ENCODE measurements at places on chromosomes 12 and 14.

- no peak for DNase-seq
Observed at GRCh38 chr14:71328183-71328582, 420.9 kb downstream of the PCNX1 start.

GRCh38 chr12:64058541-64059265 lies 163.4 kb downstream of the KICS2 start:
- no peak for DNase-seq

- DNase-seq = no peak
Observed at GRCh38 chr12:5087831-5088554, 44.3 kb downstream of the KCNA5 start.

GRCh38 chr14:50647282-50647681 lies 20.8 kb downstream of the SAV1 start:
- no peak for DNase-seq

DNA sequence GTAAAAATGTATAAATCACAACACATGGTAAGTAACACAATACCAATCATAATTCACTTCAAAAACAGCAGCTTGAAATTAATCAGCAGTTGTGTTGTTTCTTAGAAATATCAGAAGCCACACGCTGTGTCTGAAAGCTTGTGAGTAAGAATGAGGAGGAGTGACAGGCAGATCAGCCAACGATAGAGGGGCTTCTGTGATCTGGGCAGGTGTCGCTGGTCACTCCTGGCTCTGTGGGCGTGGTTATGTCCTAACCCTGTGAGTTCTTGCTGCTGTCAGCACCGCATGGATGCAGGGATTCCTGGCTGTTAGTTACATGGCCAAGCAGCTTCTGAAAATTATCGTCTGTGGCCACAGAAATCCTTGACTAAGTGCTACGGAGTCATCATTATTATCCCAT lies 123.4 kb downstream of the SLC25A47 start:
- DNase-seq = no peak

GRCh38 chr12:67519484-67520433 lies 128.8 kb upstream of the DYRK2 start:
- DNase-seq = no peak

DNA sequence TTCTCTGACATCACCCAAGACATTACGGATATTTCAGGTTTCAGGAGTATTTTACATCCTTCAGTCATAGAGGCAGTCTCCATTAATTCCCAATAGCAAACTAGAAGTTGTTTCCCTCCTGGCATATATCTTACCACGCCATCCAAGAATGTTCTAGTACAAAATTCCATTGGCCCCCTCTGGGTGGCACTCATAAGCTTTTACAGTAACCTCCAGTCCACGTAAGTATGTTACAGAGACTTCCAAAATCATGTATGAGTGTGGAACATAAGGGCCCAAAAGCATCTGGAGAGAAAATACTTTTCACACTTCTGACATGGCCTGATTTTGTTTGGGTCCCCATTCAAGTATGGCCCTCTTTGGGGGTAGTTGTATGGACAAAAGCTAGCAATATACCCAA lies 58.1 kb upstream of the DHRS4 start:
- no peak for DNase-seq

DNA sequence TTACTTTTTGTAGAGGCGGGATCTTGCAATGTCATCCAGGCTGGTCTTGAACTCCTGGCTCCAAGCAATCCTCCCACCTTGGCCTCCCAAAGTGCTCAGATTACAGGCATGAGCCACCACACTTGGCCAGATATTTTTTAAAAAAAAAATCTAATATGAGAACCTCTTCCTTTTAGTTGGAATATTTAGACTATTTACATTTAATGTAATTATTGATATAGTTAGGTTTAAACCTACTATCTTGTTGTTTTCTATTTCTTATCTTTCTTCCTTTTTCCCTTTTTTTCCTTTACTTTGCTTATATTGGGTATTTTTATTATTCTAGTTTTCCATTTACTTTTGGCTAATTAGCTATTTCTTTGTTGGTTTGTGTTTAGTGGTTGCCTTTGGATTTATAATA lies 185.8 kb downstream of the SLC41A2 start:
- DNase-seq = no peak

GRCh38 chr12:2988494-2988893 lies 29.3 kb downstream of the TEAD4 start:
- DNase-seq = no peak

GRCh38 chr14:55973911-55974630 lies 144.1 kb upstream of the PELI2 start:
- DNase-seq = no peak

GRCh38 chr12:23028158-23028802 lies 403.3 kb downstream of the ETNK1 start:
- DNase-seq = no peak

DNA sequence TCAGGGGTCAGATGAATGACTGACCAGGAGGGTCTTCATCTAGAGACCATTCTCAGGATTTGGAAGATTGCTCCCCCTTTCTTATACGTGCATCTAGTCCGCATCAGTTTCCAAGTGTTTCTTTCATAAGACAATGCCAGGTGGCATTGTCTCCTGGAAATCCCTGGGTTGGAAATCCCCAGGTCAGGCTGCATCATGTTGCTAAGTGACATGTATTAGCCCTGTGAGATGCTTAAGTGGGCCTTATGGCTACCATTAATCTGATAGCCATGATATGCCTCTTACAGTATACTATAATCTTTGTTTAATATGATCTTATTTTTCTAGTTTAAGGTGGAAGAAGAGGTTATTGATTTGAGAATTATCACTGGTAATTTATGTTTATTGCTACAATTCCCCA lies 92.8 kb downstream of the DIO3 start:
- no peak for DNase-seq

DNA sequence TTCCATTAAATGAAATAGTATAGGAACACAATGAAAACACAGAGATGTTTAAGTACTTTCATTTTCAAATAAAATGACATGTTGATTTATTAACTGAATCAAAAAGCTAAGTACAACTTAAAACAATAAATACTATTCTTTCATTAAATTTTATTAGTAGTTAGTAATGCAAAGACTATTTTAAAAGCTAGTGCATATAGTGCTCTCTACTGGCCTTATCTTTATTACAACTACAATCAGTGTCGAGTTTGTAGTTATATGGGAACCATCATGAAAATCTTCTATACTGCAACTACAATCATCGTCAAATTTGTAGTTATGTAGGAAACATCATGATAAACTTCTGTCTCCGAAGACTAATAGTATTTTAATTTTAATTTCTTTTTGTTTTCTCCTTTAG lies 8.9 kb upstream of the LIN7A start:
- DNase-seq = no peak

GRCh38 chr14:103749452-103749851 lies 33.8 kb downstream of the ZFYVE21 start:
- no peak for DNase-seq

- DNase-seq = no peak
Observed at GRCh38 chr12:32211900-32212156, 105.2 kb downstream of the BICD1 start.

GRCh38 chr12:93243382-93243688 lies 134.4 kb upstream of the NUDT4 start:
- no peak for DNase-seq

DNA sequence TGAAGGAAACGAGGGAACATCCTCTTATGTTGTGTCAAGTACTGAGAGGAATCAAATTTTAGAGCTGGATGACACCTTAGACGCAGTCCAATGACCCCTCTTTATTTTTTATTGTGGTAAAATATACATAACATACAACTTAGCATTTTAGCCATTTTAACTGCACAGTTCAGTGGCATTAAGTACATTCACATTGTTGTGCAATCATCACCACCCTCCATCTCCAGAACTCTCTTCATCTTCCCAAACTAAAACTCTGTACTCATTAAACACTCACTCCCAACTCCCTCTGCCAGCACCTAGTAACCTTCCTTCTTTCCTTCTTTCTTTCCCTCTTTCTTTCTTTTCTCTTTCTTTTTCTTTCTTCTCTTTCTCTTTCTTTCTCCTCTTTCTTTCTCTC lies 97.2 kb upstream of the SLC24A4 start:
- DNase-seq = no peak

DNA sequence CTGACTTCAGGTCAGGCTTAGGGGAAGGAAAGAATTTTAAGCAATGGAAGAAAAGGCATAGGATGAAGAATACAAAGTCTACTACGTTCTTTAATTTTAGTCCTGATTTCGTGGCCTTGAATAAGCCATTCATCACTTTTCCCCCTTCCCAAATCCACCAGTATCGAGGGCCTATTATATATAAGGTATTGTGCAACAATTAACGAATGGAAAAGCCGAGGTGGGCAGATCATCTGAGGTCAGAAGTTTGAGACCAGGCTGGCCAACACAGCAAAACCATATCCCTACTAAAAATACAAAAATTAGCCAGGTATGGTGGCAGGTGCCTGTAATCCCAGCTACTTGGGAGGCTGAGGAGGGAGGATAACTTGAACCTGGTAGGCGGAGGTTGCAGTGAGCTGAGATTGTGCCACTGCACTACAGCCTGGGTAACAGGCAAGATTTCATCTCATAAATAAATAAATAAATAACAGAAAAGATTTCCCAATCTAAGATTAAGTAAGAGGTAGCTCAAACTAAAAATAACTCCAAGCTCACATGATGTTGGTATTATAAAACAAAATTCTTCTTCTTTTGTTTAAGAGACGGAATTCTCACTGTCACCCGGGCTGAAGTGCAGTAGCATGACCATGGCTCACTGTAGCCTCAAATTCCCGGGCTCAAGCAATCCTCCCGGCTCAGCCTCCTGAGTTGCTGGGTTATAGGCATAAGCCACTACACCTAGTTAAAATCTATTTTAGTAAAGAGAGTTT lies 58.3 kb upstream of the NR2C1 start:
- DNase-seq = no peak

GRCh38 chr14:71108398-71109119 lies 201.3 kb downstream of the PCNX1 start:
- no peak for DNase-seq

DNA sequence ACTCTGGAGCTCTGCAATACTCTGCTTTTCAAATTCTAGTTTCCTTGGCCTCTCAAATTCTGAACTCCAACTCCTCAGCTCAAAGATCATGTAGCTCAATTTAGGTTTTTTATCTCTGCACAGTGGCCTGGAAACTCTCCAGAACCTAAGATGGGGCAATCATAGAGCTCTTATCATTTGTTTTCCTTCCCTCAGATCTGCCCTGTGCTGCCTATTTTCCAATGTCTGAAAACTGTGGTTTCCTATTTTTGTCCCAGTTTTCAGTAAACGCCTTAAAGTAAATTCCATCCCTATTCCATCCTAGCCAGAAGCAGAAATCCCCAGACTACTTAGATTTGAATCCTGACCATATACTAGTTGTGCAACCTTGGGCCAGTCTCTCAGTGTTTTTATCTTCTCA lies 73.2 kb downstream of the CEP83 start:
- no peak for DNase-seq

- no peak for DNase-seq
Observed at GRCh38 chr12:78086553-78087362, 256.1 kb downstream of the NAV3 start.

DNA sequence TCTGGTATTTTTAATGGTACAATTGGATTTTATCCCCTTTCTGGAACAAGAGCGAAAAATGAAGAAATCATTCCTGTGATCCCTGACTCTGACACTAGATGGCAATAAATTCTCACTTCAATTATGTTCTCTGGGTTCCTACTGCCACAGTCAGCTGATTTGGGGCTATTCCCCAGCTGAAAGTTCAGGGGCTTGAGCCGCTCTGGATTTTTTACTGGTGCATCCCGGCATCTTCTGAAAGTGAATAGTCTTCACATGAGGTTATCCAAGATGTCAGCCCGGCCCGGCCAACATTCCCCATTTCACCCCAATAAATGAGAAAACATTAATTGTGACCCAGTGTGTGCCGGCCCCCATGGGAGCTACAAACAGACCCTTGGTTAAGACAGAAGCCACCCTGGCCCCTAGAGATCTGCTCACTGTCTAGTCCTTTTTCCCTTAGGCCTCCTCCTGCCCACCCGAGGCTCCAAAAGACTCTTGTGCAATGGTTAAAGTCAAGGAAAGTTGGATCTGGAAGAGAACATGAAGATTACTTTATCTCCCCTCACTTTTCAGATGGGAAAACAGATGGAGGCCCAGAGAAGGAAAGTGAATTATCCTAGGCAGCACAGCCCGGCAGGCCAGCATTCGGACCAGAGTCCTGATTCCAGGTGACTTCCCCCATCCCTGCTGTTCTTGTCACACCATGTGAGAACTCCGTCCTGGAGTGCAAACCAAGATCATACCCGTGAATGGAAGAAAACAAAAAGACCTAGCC lies 20.8 kb downstream of the CKAP4 start:
- no peak for DNase-seq

GRCh38 chr12:112837629-112838197 lies 46.2 kb downstream of the RPH3A start:
- no peak for DNase-seq

- no peak for DNase-seq
Observed at GRCh38 chr14:64232095-64232838, 61.9 kb downstream of the ESR2 start.

- DNase-seq = no peak
Observed at GRCh38 chr14:92416544-92416943, 93.6 kb downstream of the SLC24A4 start.

- no peak for DNase-seq
Observed at GRCh38 chr12:25970082-25970481, 11.6 kb downstream of the RASSF8 start.

- no peak for DNase-seq
Observed at GRCh38 chr12:68294251-68294650, 37.9 kb downstream of the MDM1 start.

DNA sequence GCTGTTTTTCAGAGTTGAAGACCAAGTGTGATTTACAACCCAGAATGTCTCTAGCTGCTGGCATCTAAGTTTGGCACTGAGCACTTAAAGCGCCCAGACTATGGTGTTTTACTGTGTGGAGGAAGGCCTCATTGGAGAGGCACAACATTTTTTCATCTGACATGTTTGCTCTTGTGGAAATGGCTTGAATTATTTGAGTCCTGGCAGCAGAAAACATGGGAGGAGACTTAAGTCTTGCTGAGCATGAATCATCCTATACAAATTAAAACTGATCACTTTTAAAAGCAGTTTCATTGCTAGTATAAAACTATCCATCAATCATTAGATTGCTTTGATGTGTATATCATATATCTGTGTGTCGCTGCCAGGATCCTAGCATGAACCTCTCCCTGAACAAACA lies 85.9 kb upstream of the REP15 start:
- DNase-seq = no peak

DNA sequence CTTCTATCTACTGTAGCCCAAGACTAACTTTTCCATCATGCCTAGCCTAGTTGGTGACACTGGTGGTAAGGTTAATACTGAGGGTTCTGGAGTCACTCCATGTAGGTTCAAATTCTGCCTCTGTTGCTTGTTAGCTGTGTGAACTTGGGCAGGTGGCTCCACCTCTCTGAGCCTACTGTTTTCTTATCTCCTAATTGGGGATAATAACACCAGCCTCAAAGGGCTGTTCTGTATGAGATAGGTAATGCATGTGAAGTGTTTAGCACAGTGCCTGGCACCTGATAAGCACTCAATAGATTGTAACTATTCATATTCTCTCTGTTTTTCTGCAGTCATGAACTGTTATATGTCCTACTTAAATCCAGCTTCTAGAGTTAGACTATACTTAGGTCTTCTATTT lies 17.5 kb upstream of the SPPL3 start:
- no peak for DNase-seq
